Breast epithelium (tissue), 4 donors: ENCODE measurements at places on chromosomes 3 and 15. TPM values are rescaled to one million over a fixed set of nuclear protein-coding genes. Genes with fewer than 3 reads are reported as not detected.

DNA sequence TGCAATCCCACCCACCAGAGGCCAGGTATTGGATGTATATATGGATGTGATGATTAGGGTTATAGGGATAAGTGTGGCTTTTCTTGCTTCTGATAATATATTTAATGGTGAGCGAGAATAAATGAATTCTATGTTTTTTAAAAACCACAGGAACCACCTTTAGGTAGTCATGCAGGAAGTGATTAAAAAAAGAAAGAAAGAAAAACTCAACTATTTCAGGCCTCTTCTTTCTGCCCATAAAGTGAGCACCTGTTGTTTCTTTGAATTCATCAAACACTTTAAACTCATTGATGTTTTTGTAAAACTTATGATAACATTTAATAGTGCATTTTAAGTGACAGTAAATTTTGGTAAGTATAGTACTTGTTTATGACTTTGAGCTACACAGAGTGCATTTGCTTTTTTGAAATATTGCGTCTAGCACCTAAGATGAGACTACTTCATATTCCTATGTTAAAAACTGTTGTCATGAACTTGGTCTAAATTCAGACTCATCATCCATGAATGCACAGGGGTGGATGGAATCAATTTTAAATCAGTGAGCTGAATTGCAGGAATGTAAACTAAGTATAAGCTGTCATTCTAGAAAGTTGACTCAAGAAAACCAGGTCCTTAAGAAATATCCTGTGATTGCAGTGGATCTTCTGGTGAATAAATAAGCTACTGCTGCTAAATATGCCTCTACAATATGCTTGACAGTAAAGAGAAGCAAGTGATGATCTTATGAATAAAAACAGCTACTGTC lies 764.4 kb upstream of the NECTIN3 start:
- DNase-seq = no peak

- no peak for DNase-seq
Observed at GRCh38 chr3:13066236-13066635, 7.0 kb downstream of the IQSEC1 start.

DNA sequence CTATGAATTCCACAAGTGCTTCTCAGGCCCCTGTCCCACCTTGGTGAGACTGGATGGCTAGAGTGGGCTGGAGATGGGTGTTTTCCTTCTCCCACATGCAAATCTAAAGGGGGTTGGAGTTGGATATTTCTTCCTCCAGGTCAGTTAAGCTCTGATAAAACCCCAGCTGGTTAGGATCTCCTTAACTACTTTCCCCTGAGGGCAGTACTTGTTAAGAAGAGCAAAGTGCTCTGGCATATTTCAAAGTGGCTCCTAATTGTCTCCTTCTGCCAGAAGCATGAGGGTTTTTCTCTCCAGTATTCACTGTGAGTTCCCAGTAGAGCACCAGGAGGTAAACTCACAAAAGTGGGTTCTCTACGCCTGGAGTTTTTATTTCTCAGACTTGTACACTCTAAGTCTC lies 31.4 kb downstream of the COL6A6 start:
- no peak for DNase-seq

Gene CYP8B1
- not detected for total RNA-seq

DNA sequence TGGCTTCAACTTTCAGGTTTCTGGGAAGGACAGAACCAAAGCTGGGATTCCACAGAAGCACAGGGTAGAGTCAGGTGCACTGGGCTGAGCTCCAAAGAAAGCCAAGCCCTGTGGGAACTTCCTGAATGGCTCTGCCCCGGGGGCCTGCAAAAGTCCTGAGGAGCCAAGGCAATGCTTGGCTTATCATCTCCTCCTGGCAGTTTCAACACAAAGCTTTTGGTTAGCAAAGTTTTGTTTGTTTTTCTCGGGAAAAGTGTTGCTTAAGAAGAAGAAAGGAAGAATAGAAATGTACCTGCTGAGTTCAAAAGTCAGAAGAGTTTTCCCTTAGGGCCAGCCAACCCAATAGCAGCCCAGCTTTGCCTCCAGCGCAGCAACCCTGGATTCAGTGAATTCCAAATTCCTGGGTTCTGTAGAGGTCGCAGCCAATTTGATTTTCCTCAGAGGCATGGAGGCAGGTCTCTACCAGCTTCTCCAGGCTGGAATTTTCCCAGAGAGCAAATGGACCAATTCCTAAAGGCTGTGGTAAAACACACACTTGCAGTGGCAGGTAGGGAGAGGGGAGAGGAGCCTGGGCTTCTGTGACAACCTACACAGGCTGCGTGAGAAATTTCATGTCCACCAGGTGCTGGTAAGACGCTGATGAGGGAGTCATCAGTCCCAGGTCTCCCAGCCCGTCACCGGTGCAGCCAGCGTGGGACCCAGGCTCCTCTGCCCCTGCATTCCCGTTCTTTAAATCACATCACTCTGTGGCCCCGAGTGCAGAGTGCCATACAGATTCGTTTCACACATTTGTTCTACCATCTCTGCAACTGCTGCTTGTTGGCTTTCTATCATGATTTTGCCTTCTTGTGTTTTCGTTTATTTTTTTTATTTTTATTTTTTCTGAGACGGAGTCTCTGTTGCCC lies 54.3 kb upstream of the SNRPA1 start:
- DNase-seq = no peak

Gene PPP1R14D
- 4.9 TPM for total RNA-seq

Gene C15orf39
- total RNA-seq = 7.7 TPM

GRCh38 chr15:31263751-31264558 lies 62.7 kb upstream of the KLF13 start:
- DNase-seq = peak; percentile 58

Gene SLC12A1
- not detected for total RNA-seq

Gene KNG1
- total RNA-seq = 0.48 TPM

Gene NDUFB5
- total RNA-seq = 95.9 TPM

Gene PLA2G4E
- not detected for total RNA-seq

GRCh38 chr15:39494462-39494861 lies 86.4 kb upstream of the THBS1 start:
- DNase-seq = no peak

Gene CLDN18
- not detected for total RNA-seq

GRCh38 chr15:73629798-73630429 lies 3.3 kb downstream of the NPTN start:
- DNase-seq = no peak

Gene C3orf70
- total RNA-seq = 1.3 TPM

Gene FAM81A
- 2.3 TPM for total RNA-seq

- no peak for DNase-seq
Observed at GRCh38 chr3:64039981-64040733, 16.9 kb upstream of the PSMD6 start.

- DNase-seq = no peak
Observed at GRCh38 chr3:69371816-69372215, 14.1 kb downstream of the FRMD4B start.

DNA sequence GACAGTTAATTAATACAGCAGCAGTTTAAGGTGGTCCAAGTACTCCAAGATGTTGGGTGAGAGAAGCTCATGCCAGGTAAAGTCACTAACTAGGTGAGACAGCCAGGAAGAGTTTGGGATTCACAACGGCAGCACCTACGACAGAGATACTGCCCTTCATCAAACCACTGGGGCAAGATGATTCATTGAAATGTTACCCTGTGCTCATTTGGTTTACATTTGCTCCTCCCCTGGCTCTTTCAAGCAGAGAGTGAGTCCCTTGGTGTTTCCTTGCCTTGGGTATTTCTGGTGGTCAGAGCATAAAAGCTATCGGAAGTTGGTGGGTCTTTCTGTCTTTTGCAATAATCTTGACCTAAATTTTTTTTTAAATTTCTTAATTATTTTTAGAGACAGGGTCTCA lies 19.9 kb upstream of the PDE8A start:
- DNase-seq = no peak

- no peak for DNase-seq
Observed at GRCh38 chr3:186511245-186511644, 32.9 kb downstream of the CRYGS start.

- no peak for DNase-seq
Observed at GRCh38 chr3:72065872-72066641, 281.1 kb upstream of the PROK2 start.

- no peak for DNase-seq
Observed at GRCh38 chr15:49115062-49115461, 40.3 kb downstream of the COPS2 start.

Gene CELF6
- 2.9 TPM for total RNA-seq

Gene GHSR
- not detected for total RNA-seq

- peak; percentile 14 for DNase-seq
Observed at GRCh38 chr15:25181293-25182097, 226.7 kb downstream of the SNRPN start.

Gene NMNAT3
- total RNA-seq = 6.6 TPM

Gene C3orf20
- 0.16 TPM for total RNA-seq

GRCh38 chr3:29937185-29937584 lies 656.3 kb downstream of the RBMS3 start:
- DNase-seq = no peak

GRCh38 chr3:72213296-72214065 lies 428.5 kb upstream of the PROK2 start:
- DNase-seq = no peak

DNA sequence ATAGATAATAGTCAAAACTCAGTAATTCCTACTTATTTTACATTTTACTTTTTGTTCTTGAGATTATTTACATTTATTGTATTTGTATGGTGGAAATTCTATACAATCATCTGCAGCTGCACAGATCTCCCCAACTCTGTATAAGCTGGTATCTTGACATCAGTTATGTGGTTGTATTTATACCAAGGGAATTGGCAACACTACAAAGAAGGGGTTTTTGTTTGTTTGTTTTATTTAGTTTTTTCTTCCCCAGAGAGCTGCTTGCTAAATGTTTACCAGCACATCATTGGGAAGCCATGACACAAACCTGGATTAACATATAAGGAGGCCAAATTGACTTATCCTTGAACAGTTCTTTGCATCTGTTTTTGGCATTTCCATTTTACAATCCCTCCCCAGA lies 389.2 kb upstream of the KCNMB2 start:
- DNase-seq = no peak
